ENCODE measurements at places on chromosomes 4 and X. TPM values are rescaled to one million over a fixed set of nuclear protein-coding genes. Genes with fewer than 3 reads are reported as not detected.

- DNase-seq, result no peak
These were observed 161.5 kb upstream of the GATB start for GRCh38 chr4:151922306-151922705.

The FAM50A gene
- 46.0 TPM for total RNA-seq

The SPATA18 gene
- 11.6 TPM for total RNA-seq

- no peak for DNase-seq
These were observed 21.8 kb upstream of the TLL1 start for GRCh38 chr4:165851256-165851655.
